Activated T-cell treated with anti-CD3 and anti-CD28 coated beads, Interleukin-2, amount 50 U/mL, for 48 hours (primary cell): ENCODE measurements at places on chromosomes 3 and 15.

DNA sequence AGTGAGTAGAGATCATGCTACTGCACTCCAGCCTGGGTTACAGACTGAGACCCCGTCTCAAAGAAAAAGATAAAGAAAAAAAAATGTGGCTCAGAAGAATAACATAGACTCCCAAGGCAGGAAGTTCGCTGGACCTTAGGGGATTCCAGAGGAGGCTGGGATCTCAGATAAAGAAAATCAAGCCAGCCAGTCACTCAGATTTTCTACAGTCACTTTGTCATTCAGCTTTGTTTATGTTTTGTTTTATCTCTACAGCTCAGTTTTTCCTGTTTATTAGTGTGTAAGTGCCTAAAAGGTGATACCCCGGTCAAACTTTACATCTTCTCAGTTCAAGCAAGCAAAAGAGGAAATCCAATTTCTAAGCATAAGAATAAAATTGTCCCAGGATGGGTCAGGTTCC, 6.3 kb downstream of the TMEM202 start:
- DNase-seq = no peak

DNA sequence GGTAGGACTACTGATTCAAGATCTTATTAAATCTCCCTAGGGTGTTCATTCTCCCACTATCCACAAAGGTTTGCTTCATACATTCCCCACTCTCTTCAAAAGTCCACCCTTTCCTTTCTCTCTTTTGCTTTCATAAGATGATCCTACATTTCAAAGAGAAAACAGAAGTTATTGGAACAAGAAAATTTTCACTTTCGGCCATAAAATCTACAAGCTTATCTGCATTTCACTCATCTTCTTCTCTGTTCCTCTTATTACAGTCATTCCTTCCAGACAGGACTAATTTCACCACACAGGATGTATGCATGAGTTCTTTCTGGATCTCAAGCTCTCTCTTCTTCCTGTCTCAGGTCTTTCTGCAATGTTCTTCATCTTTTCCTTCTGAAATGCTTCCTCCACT, 238.7 kb downstream of the ISL2 start:
- DNase-seq = no peak

GRCh38 chr3:111613294-111613693, 18.1 kb upstream of the ZBED2 start:
- DNase-seq = no peak

DNA sequence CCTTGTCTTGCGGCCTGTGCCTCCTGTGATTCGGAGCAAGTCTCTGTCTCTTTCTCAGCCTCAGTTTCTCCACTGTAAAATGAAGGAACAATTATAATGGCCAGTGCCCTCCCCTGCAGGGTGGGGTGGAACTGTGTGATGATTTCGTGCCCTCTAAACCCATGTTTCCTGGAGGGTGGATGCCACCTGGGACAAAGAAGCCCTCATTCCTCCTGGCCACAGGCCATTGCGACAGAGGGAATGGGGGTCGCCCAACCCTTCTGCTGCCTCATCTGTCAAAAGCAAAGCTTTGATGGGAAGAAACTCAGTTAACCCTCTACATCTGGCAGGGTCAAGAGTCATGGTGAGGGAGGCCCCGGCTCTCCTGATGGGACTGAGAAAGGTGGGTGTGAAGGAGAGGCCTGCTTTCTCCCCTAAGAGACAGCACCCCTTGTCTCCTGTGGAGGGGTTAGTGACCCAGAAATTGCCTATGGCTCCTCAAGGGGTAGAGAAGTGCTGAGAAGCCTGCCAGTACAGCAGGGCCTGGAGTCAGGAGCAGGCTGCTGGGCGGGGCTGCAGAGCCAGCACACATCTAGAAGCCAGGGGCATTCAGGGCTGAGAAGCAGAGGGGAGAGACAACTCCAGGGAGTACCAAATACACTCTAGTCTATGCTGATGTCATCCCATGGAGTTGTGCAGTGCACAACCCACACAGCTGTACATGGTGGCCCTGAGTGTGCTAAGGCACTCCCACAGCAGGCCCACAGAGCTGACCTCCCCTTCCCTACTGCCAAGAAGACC, 61.0 kb downstream of the PLXNA1 start:
- DNase-seq = no peak

GRCh38 chr15:81229586-81229985, 32.9 kb downstream of the IL16 start:
- no peak for DNase-seq

GRCh38 chr3:119601154-119601553, 3.5 kb downstream of the PLA1A start:
- DNase-seq = no peak

DNA sequence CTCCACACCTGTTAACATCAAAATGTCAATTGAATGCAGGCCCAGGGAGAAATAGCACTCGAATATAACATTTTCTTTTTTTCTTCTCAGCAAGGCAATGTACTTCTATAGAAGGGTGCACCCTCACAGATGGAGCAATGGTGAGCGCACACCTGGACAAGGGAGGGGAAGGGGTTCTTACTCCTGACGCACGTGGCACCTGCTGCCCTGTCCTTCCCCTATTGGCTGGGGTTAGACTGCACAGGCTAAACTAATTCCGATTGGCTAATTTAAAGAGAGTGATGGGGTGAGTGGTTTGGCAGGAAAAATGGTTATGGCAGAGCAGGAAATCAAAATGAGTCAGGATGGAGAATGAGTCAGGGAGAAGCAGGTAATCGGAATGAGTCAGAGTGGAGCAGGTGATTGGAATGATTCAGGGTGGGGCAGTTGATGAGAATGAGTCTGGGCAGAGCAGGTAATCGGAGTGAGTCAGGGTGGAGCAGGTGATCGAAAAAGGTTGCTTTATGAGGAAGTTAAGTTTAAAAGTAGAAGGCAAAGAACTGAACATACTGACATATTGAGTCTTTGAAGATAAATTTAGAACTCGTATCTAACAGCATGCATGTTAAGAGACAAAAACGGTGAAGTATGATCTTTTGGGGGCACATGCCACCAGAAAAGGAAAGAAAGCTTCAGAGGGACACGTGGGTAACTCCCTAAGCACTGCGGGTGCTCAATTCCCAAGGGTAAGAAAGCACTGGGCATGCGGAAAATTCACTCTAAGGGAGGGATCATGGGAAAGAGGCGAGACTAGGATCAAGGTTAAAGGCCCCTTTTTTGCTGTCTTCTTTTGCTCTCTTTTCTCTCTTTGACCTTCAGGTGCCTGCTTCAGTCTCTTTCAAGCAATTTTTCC, 72.9 kb upstream of the GALNT15 start:
- no peak for DNase-seq

- no peak for DNase-seq
These were observed 570.1 kb downstream of the MFSD1 start for GRCh38 chr3:159371961-159372360.

DNA sequence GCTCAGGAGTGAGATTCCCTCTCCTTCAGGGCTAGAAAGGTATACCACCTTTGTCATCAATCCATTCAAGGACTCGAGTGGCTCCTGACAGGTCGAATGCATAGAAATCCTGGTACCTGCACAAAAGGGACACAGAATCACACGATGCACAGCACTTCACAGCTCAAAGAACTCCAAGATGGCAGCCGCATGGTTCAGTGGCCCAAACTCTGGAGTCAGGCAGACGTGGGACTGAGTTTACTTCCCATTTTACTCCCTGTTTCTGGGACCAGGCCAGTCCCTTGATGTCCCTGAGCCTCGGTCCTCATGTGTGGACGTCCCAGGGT, 536 bp downstream of the WDR73 start:
- DNase-seq = no peak

DNA sequence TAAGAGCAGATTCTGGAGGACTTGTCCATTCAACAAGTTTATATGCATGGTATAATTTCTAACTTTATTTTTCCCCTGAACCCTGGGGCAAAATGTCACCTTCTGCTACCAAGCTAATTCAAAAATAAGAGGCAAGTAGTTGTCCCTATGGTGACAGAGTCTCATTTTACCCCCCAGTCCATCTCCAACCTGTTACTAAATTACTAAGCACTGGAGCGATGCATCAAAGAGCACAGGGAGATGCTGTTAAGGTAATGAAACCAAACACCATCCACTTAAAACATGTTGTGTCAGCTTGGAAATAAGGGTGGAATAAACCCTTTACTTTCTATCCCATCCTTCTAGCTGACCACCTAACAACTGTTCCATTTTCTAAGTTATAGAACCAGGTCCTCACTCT, 417.4 kb upstream of the ATP11B start:
- DNase-seq = no peak

- no peak for DNase-seq
These were observed 89.0 kb downstream of the TMEM212 start for GRCh38 chr3:171932153-171932611.

GRCh38 chr15:44317423-44318058, 29.0 kb downstream of the GOLM2 start:
- no peak for DNase-seq

- DNase-seq = no peak
These were observed 113.2 kb downstream of the MBNL1 start for GRCh38 chr3:152381881-152382295.

- DNase-seq = no peak
These were observed 183.6 kb upstream of the ZNF385D start for GRCh38 chr3:21934591-21934990.

DNA sequence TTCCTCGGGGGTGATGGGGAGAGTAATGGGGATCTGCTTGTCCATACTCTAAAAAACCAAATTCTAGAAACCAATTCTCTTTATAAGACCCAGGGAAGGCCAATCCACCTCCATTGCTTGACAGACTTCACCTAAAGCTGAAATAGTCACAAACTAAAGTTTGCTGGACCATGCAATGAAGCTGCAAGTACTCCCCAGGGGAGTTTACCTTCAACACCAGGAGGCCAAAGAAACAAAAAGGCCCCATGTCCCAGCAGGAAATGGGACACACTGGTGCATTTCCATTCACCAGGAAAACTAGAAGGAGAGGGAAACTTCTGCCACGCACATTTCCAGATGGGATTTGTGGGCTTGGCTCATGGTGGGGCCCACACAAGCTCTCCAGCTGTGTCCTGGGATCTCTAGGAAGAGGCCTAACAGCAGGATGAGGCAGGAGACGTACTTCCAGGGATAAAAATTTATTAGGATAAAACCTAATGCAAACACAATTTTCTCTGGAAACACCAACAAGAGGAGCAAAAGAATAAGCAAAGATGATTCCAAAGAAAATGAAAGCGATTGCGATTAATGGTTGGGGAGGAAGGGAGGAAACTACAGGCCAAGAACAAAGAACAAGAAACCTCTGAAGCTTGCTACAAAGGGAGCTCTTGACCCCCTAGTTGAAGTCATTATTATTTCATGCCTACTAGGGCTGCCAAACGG, 238.0 kb upstream of the LRTM1 start:
- no peak for DNase-seq

- DNase-seq = no peak
These were observed 879.2 kb downstream of the ROBO1 start for GRCh38 chr3:78888635-78889034.

DNA sequence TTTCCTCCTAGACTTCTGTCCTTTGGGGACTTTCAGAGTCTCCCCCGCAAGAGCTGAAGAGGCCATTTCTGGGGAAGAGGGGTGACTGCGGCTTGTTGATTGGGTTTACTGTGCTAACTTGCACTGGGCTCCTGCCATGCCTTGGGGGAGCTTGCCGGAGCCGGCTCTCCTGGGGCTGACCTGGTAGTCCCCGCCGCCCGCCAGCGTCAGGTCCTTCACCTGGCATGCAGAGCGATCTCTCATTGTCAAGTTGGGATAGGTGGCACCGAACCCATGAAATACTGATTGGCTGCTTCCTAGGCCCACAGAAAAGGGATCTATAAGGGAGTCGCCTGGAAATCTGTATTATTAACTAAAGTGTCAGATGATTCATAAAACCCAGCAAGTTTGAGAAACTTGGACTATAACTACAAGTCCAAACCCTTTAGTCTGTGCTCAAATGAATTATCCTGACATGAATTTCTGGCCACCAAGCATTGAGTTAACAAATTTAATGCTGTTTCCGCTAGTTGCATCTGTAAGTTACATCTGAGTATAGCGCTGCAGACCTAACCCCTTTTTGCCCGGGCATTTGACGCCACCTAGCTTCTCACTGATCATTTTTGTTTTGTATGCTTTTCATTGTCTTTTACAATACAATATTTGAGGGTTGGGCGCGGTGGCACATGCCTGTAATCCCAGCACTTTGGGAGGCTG, 607 bp upstream of the IMP3 start:
- peak; percentile 63 for DNase-seq

GRCh38 chr15:34126522-34126921, 24.6 kb downstream of the PGBD4 start:
- no peak for DNase-seq

DNA sequence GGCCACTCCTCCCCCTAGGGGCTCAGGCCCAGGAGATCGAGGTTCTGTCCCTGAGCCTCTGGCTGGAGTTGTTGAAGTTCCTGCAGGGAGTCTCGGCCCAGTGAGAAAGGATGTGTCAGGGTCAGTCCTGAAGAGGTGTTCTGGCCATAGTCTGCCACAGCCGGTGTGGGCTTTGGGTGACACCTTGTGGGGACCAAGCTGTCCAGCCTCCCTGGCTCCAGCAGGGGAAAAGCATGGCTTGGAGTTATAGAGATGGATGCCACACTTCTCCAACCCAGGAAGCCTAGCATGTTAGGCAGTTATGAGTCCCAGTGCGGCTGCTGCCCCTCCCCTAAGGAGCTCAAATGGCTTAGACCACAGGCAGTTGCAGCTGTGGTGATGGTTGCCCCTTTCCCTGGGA, 945.6 kb upstream of the GBE1 start:
- DNase-seq = no peak

GRCh38 chr3:178618896-178619295, 82.7 kb downstream of the KCNMB2 start:
- no peak for DNase-seq

DNA sequence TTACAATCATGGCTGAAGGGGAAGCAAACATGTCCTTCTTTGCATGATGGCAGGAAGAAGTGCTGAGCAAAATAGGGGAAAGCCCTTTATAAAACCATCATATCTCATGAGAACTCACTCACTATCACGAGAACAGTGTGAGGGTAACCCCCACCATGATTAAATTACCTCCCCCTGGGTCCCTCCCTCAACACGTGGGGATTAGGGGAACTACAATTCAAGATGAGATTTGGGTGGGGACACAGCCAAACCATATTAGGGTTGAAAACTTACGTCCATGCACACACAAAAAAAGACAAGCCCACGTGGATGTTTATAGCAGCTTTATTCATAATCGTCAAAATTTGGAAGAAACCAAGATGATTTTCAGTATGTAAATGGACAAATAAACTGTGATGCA, 72.3 kb downstream of the RPL22L1 start:
- DNase-seq = no peak

DNA sequence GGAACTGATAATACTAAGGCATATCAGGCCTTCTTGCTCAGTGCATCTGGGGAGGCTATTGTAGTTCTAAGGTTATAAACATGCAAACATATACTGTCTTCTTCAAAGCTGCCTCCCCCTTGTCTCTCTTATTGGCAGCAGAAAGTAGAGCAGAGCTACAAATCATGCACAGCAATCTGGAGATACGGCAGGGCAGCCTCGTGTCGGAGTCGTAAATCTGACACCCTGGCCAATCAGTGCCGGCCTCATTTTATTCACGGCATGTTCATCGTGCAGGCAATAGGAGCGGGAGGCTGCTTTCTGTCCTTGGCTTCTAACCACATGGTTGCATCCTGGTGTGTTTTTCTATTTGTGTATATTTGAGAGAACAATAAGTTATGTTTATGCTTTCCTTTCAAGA, 300.2 kb upstream of the CNTN6 start:
- no peak for DNase-seq

- no peak for DNase-seq
These were observed 162.5 kb downstream of the FNDC3B start for GRCh38 chr3:172201870-172202236.
